ENCODE measurements at places on chromosomes 11 and 22.

GRCh38 chr22:23882370-23882769 lies 11.8 kb upstream of the MIF start:
- no peak for DNase-seq

DNA sequence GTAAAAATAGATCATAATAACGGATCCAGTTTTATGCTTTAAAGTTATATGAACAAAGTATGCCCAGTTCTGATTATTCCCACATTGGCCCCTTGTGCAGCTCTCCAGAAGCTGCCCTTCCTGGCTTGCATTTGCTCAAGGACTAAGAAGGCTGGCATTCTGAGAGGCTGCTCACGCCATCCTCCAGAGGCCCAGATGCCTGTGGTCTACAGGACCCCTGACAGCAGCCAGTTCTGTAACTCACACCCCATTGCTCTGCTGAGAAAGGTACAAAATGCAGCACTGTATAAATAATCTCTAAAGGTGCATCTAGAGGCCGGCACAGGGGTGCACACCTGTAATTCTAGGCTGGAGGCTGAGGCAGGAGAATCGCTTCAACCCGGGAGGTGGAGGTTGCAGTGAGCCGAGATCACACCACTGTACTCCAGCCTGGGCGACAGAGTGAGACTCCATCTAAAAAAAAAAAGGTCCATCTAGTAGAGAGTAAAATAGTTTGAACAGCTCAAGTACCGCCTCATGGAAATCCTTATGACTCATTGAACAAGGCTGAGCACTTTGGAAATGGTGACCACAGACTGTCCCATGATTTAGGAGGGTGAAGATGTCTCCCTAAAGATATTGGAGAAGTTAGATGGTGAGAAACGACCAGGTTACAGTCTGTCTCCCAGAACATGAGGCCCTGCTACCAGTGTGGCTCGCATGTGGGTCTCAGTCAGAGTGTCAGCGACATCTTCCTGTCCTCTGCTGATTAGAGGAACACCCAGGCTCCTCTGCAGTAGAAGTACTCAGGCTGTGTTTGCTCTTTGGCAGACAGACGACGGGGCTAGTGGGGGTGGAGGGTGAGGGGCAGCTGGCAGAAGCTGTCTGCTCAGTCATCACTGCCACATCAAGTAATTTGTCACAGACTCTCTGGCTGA lies 56.3 kb downstream of the KREMEN1 start:
- no peak for DNase-seq

DNA sequence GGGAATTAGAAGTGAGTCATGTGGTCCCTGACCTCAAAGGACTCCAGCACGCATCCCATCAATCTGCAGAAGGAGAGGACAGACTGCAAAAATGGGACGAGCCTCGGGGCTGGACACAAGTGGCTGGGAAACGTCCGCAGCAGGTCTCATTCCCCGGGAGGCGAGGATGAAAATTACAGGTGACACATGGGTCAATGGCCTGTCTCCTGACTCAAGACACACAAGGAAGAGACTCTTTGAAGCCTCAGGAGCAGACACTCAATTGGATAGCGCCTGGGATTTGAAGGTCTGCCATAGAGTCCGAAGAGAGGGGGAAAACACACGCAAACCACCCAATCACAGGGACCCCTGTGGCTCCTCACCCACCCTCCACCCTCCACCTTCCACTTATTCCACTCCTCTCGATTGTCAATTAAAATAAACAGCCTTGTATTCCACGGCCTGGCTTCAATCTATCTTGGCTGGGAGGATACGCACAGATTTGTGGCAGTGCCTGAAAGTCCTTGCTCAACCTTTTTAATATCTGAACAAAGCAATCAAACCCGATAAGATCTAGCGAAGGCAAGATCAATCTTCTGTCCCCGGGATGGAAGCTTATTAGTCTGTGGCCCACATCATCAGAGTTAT lies 101.8 kb upstream of the CADM1 start:
- no peak for DNase-seq

GRCh38 chr11:116714902-116715301 lies 57.9 kb downstream of the BUD13 start:
- no peak for DNase-seq

DNA sequence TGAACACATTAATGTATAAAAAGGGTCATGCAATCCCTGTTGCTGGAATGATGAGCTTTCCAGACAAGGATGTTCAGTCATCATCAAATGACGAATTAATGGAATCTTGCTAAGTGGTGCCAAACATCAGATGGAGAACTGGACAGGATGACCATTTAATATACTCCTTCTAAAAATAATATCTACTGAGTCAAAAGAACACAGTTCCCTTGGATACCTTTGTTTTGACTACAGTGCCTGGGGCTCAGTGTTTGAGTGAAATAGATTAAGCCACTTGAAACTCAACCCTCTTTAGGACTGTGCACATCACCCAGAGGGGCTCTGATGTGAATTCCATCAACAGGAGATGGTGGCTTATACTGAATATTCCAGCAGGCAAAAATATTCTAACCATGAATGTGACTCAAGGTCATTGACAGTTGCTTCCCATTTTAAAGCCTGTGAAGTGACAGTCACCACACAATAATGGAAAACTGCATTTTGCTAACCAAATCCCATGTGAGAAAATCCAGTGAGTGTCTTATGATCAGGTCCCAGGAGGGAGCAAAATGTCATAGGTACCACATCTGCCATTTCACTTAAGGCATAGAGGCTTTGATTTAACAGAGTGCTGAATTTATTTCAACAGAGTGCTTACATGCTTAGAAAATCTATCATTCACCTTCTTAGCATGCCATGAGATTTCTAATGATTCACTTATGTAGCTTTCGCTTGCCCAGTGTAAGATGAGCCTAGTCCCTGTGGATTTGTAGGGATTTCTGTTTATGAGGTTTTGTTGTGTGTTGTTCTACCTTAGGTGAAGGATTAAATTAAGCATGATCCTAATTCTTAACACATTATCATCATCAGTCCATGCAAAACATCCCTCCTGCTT lies 41.3 kb upstream of the SLN start:
- no peak for DNase-seq

DNA sequence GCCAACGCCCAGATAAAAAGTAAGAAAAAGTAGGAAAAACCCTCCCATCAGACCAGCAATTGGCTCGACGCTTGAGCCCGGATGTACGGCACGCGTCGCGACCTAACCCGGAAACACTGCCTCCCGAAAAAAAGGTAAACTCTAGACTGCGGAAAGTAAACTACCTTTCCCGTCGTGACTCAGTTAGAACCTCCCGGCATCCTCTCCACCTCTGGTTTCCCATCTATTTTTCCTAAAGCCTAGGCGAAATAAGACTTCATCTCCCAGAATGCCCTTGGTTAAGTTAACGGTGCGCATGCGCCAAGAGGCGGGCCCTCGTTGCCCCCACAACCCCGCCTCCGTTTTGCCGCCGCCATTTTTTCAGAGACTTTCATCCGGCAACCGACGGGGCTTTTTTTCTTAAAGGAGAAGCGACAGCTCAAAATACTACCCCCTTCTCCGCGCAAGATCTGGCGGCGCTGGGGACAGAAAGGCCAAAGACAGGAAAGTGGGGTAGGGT lies 678 bp upstream of the ZFP91 start:
- DNase-seq, result peak; percentile 89

DNA sequence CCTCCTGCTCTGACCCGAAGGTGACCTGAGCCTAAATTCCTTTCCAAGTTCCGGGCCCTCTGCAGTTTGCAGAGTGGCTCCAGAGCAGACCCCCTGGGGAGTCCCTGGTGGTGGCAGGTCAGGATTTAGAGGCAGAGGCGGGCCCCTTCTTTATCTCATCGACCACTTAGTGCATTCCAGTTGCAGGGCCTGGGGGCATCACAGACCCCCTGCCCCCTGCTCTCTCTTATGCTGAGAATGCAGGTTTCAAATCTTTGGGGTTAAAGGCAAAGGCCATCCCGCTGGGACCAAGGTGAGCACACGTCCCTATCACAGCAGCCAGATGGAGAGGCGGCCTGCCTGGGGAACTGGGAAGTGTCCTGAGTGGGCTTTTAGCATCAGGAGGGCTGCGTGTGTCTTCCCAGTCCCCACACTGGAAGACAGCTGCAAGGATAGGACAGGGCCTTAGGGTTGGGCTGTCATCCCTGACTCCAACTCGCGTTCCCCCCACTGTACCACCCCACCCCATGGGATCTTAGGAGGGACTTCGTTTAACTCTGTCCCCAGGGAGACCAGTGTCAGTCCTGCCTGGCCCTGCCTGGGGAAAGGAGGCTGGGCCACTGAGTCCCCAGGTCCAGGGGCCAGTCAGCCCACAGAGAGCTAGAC lies 11.3 kb downstream of the DERL3 start:
- no peak for DNase-seq

- DNase-seq, result no peak
Observed at GRCh38 chr11:65958291-65958690, 3.2 kb upstream of the SART1 start.

DNA sequence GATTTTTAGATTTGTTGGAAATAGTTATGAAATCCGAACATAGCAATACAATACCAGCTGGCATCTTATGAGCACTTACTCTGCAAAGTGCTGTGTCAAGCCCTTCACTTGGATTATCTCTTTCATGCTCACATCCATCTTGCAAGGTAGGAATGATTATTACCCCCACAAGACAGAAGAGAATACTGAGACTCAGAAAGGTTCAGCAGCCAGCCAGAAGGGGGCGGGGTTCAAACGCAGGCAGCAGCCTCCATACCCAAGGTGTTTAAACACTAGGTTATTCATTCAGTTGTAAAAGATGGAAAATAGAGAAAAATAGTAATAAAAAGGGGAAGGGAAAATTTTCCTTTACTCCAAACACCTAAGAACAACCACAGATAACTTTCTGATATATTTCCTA lies 158.5 kb downstream of the CCDC34 start:
- DNase-seq, result no peak

- DNase-seq, result no peak
Observed at GRCh38 chr11:5553343-5553742, 5.0 kb upstream of the OR52H1 start.

DNA sequence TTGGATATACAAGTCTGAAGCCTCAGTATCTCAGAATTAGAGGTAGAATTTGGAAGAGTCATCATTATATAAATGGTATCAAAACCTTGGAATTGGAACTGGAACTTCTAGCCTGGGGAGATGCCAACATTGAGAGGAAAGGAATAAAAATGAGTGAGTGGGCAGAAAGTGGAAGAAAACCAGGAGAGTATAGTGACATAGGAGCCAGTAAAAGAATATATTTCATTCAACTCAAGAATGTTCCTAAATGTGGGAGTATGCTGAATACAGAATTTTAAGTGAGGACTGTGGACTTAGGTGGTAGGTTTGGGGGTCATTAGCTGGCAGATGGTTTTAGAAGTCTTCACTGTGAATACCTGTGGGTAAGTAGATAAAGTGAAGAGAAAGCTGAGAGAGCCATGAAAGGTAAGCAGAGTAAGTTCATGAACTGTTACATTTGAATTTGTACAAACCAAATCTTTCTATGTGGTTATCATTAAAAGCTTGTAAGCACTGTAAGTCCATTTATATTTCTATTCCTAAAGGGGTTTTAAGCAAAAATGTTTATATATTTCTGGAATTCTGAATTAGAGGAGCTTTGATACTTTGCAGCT lies 60.2 kb downstream of the PDHX start:
- no peak for DNase-seq

DNA sequence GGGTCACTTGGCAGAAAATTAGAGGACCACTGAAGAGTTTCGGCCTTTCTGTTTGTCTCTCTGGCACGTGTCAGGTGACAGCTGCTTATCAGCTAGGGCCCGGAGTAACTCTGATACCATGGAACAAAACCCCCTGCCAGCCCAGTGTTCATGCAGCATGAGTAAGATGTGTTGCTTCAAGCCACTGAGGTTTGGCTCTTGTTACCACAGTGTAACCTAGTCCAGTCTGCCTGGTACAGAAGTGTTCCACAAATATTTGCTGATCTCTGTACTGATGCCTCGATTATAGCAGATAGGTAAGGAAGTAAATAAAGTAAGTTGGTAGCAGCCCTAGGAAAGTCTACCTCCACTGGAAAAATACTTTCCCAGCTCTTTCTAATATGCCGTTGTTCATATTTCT lies 20.5 kb upstream of the ETS1 start:
- no peak for DNase-seq

- DNase-seq, result no peak
Observed at GRCh38 chr11:34613552-34614056, 7.3 kb upstream of the EHF start.

DNA sequence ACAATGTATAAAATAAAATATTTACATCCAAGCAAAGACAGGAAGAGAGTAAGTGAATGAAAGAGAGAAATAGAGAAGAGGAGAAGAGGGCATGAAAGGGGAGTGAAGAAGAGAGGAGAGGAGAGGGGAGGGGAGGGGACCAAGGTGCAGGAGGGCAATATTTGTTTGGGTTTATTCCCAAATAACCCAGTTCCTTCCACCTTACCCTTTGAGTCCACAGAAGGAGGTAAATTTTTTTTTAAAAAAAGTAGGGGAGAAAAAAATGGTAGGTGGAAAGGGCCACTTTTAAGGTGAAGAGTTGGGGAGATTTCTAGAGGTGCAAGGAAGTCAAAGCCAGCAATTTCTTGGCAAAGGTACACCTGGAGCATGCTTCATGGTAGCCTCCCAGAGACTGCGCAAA lies 2.1 kb upstream of the OR5AN1 start:
- no peak for DNase-seq

DNA sequence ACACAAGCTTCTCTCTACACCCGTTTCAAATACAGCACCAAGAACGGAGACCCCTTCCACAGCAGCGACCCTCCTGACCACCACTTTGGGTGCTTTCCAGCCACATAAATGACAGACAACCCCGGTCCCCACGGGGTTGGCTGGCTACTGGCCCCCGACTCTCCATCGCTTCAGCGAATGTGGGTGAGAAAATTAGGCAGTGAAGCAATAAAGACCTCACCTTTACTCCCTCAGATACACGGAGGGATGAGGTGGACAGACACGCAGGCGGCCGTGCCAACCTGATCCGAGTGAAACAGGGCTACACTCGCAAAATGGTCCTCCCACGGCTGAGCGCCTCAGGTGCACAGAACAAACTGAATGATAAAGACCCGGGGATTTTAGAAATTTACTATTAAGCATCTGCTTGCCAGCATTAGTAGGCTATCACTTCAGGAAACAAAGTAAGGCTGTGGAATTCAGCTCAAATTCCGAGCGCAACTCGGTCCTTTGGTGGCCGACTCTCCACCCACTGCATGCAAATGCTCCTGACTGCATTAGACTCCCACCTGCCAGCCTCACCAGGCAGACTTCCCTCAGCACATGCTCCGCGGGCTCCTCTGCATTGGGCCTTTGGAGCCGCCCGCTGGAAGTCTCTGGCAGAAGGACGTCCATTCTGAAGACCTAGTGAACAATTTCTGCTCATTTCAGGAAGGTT lies 12.8 kb upstream of the EFCAB6 start:
- DNase-seq, result no peak

DNA sequence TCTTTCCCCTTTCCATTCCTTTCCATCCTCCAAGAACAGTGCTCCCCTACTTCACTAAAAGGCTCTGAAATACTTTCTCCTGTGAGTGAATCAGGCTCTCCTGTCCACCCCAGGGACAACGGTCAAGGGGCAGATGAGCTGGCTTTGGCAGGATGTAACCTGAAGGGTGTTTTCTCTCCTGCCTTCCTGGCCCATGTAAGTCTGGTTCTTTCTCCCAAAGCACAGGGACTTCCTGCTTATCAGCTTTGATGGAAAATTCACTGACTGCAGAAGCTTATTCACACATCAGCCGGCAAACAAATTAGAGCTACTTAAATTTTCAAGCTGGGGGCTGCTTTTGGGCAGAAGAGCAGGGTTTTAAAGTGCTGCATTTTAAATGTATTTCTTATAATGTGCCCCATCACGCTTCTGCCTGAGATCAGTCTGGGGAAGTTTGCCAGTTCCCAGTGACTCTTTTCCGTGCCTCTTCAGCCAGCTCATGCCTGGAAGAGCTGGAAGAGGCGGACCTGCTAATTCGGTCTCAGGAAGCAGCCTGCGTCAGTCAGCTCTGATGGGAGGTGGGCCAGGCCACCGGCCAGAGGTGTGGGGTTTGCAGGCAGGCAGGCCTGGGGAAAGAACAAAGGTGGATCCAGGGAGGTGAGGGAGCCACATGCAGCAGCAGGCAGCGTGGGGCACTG lies 140.4 kb upstream of the TBCEL start:
- no peak for DNase-seq
